T1000 (cell line): ENCODE measurements at places on chromosomes 4 and X.

DNA sequence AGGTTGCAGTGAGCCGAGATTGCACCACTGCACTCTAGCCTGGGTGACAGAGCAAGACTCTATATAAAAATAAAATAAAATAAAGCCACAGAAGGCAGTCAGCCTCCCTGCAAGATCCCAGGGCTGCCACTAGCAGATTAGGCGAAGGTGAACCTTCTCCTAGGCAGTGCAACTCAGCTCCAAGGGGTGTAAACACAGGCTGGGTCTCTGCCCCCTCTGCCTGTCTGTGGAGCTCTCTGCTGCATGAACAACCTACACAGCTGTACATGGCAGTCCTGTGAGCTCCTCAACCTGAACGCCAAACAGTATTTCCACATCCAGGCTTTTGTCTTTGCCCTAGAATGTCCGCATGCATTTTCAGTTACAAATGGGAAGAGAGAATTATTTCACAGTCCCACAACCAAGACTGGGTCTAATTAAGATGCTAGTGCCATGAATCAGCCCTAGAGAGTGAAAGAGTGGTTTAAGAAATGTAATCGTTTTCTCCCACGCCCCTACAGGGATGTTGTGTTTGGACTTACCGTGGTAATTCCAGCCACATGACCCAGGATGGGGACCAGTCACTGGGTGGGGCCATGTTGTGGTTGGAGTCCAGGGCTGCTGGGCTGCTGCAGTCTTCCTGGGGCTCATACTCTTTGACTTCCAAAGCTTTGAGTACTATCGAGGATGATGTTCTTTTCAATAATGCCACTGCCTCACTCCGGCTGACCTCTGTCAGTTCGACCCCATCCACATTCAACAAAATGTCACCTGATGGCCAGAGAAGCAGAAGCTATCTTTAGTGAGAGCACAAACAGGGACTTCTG, 99.0 kb downstream of the FIP1L1 start:
- peak; percentile 55 for DNase-seq

- no peak for DNase-seq
Measured at GRCh38 chr4:77877771-77878565, 15.3 kb downstream of the MRPL1 start.

DNA sequence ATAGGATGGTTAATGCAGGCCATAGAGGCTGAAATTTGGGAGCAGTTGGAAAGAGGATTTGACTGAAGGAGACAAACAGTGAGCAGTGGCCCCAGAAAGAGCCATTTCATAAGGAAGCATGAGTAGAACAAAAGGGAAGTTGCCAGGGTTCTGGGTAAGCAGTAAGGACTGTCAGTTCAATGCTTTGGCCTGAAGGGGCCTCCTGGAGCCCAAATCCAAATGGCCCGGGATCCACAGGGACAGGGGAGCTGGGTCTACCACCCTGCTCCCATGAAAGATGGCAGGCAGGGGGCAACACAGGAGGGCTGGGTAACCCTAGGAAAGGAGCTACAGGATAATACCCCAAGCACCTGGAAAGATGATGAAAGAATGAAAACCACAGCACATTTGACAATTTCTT, 4.1 kb upstream of the INTS6L start:
- DNase-seq: no peak

- no peak for DNase-seq
Measured at GRCh38 chr4:48329193-48329592, 12.1 kb upstream of the SLAIN2 start.

- DNase-seq: no peak
Measured at GRCh38 chrX:70219938-70220764, 14.3 kb upstream of the AWAT1 start.

DNA sequence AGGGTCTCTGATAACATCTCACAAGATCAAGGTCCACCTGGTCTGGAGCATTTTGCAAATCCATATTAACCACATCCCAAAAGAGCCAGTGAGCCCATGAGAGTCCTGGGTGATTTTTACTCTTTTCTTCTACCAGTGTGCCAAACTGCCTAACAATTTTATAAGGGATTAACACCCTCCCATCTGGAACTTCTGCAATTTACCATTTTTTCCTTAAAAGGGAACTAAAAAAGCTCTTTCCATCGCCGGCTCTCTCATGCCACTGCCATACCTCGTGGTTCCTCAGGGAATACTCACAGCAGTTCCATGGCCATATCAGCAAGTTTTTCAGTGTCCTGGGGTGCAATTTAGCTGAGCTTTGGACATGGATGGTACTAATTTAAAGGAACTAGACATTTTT, 55.7 kb downstream of the SEPSECS start:
- DNase-seq: no peak

- DNase-seq: no peak
Measured at GRCh38 chr4:181006499-181007260, 1236.5 kb upstream of the TENM3 start.

DNA sequence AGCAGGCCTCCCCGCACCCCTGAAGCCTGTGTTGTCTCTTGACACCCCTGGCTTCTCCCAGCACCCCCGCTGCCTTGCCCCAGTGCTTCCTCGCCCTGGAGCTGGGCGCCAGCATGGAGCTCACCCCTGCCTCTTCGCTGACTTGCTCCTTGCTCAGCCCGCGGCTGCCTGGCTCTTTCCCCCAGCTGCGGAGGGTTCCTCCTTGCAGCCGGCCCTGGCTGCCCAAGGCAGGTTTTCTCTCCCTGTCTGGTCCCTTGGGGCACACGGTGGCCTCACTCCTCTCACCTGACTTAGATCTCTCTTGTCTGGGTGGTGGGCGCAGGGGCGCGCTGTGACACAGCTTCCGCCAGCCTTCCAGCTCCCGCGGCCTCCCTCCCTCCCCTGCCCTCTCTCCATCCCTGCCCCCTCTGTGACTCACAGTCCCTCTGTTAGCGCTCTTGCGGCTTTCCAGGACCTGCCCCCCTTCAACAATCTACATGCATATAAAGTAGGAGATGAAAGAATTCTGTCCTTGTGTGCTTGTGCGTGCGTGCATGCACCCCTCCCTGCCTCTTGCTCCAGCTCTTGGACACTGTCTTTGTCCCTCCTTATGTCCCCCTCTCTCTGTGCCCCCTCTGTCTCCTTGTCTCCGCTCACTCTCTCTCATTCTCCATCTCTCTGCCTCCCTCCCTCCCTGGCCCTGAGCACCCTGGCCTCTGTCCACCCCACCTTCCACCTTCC, 2.2 kb downstream of the PLXNB3 start:
- no peak for DNase-seq

- no peak for DNase-seq
Measured at GRCh38 chr4:150068300-150068960, 9.8 kb upstream of the DCLK2 start.
